Cerebellar nuclear complex (tissue), 1 donor: ENCODE measurements at places on chromosomes 2 and 18.
A peak's percentile ranks its signal among the peaks of the same experiment; 100 is the strongest.

DNA sequence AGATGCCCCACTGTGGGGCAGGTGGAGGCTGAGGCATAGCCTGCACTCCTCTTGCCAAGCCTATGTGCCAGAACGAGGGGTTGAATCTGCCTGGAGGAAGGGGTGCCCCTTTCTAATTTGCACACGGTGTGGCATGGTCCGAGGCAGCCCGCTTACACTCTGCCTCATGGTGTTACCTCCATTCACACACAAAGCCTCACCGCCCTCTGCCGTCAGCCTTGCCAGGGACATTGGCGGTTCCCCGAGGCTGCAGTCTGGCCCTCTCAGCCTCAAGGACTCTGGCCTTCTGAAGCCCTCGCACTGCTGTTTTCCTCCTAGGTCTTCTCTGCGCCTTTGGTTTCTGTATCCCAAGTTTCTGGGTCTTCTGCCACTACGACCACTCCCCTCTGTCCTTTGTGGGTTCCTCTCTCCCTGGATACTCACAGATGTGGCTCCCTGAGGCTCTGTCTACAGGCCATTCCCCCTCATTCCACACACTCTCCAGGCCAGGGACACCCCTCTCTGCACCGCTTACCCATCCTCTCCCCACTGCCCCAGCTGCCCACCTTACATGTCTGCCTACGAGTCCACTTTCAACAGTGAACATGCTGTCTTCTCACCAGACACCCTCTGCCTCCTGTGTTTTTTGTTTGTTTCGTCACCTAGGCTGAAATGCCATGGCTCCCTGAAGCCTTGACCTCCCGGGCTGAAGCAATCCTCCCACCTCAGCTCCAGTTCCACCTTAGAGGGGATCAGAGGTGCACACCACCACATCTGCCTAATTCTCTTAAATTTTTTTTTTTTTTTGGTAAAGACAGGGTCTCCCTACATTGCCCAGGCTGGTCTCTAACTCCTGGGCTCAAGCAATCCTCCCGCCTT, 7.9 kb upstream of the ASPRV1 start:
- DNase-seq, result no peak

GRCh38 chr2:119753041-119753929, 6.4 kb upstream of the PTPN4 start:
- DNase-seq, result no peak

DNA sequence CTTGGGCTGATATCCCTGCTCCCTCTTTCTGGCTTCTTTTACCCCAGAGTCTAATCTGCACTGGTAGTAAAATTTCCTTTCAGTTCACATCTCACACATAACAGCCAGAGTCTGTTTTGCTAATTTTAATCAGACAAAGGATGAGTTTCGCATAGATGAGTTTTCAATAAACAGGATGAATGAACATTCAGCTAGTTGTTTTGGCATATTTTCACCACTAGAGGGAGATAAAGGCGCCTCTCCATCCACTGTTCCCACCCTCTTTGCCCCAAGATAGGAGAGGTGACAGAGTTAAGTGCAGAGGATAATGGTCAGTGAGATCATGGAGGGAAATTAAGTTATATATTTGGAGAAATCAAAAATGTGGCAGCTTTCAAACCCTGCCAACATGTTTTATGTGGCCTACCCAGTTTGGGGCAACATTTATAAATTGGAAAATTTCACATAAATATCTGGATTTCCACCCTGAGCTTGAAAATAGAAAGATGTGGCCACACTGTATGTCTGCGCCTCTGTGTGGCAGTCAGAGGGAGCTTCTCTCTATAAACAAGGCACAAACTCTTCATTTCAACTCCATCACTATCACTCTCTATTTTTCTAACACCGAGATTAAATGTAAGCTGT, 48.5 kb upstream of the DTNA start:
- no peak for DNase-seq

- DNase-seq, result no peak
Observed at GRCh38 chr18:44495151-44495550, 185.5 kb upstream of the SETBP1 start.

GRCh38 chr18:48342581-48342980, 66.6 kb downstream of the ZBTB7C start:
- DNase-seq, result no peak

- no peak for DNase-seq
Observed at GRCh38 chr18:59005262-59005661, 134.4 kb upstream of the SEC11C start.

DNA sequence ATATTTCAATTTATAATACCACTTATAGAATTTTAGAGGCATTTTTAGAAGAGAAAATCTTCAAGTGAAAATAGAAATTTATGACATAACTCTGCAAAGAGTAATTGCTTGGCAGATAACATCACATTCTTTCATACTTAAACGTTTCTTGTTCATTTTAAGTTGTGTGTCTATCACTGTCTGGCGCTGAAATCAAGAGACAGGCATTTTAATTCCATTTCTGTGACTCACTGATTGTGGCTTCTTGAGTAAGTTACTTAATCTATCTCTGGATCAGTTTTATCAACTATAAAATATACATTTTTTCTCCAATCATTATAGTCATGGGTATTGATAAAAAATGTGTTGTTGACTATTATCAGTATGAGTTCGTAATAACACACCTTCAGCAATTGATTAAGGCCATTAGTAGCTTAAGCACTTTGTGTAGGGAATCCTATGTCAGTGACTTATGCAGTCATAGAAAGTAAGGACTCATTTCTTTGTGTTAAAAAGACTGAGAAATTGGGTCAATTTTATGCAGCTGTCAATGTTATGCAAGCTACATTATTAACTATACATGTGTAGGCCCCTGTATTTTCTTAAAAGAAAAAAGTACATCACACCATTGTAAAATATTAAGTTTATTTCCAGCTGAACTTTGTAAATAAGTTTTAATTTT, 497.3 kb downstream of the CCDC85A start:
- DNase-seq, result no peak

- peak; percentile 56 for DNase-seq
Observed at GRCh38 chr18:57915865-57916582, 112.9 kb upstream of the ATP8B1 start.

- peak; percentile 19 for DNase-seq
Observed at GRCh38 chr2:43321446-43321845, 95.0 kb upstream of the ZFP36L2 start.

- no peak for DNase-seq
Observed at GRCh38 chr2:224083638-224084037, 44.6 kb upstream of the SERPINE2 start.

- no peak for DNase-seq
Observed at GRCh38 chr2:218882866-218883366, 2.3 kb downstream of the WNT10A start.

DNA sequence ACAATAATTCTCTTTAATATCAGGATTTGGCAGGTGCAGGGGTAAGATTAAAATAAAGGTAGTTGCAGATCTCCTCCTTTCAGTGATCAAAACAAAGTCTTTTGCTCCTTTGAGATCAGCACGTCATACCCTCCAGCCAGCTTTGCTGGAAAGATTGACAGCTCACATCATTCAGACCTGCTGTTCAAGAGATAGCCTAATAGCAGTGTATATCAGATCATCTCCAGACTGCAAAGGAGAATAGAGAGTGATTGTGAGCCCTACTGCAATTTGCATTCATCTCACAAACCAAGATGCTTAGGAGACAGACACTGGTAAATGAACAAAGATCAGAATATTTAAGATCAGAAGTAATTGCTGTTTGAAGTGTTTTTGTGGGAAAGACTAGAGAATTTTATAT, 135.8 kb upstream of the DSEL start:
- DNase-seq, result no peak

GRCh38 chr2:39534095-39534711, 97.1 kb upstream of the MAP4K3 start:
- DNase-seq, result no peak

- no peak for DNase-seq
Observed at GRCh38 chr2:188369365-188369764, 77.7 kb downstream of the GULP1 start.

DNA sequence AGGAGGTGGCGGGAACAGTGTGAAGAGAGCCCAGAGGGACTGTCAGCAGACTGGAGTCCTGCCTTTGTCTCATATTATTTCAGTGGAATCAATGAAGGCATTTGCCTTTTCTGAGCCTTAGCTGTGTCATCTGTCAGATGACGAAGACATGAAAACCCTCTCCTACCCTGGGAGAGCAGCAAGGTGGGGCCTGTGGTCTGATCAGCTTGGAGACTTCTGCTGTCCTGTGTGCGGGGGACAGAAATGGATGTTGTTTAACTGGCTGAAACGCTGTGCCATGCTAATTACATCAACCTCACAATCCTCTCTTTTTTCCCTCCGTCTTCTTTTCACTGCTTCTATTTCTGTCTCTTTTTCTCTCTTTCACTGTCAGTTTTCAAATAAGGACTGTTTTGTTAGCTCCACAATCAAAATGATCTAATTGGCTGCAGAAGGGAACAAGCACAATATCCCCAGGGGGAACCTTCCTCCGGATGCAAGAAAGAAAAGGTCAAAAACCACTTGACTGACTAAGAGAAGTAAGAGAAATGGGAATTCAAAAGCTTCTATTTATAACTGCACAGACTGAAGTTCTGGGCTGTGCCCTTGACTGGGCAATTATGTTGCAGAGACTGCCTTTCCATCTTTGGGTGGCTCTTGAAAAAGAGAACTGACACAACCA, 340.1 kb downstream of the CLIP4 start:
- DNase-seq, result no peak

DNA sequence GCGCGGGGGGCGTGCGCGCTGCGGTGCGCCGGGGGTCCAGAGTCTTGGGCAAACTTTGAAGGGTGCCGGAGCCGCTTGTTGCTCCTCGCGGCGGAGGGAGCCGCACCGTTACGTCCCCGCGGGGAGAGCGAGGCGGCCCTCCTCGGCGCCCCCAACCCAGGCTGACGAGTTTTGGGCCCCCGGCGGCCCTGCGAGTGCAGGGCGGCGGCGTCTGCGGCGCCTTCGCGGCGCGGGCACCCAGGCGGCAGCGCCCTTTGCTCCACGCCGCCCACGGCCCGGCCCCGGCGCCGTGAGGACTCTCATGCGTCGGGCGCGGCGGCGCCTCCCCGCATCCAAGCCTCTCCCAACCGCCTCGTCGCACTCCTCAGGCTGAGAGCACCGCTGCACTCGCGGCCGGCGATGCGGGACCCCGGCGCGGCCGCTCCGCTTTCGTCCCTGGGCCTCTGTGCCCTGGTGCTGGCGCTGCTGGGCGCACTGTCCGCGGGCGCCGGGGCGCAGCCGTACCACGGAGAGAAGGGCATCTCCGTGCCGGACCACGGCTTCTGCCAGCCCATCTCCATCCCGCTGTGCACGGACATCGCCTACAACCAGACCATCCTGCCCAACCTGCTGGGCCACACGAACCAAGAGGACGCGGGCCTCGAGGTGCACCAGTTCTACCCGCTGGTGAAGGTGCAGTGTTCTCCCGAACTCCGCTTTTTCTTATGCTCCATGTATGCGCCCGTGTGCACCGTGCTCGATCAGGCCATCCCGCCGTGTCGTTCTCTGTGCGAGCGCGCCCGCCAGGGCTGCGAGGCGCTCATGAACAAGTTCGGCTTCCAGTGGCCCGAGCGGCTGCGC, 814 bp downstream of the FZD7 start:
- no peak for DNase-seq

- no peak for DNase-seq
Observed at GRCh38 chr2:113940891-113941290, 51.0 kb downstream of the ACTR3 start.

DNA sequence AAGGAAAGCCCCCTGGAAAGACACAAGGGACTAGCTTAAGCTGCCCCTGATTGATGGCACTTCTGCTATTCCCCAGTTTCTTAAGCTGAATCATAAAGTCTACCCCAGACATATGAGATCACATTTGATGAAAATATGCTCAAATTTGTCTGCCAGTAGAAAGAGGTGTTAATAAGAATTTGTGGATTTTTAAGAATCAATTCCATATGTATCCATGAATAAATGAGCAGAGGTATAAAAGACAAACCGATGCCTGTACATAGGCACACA, 119.9 kb downstream of the CCBE1 start:
- no peak for DNase-seq

- no peak for DNase-seq
Observed at GRCh38 chr2:100627330-100628300, 64.8 kb downstream of the PDCL3 start.

- DNase-seq, result no peak
Observed at GRCh38 chr2:127293386-127293747, 577 bp downstream of the ERCC3 start.

GRCh38 chr2:57821088-57821487, 225.5 kb upstream of the VRK2 start:
- DNase-seq, result no peak

- no peak for DNase-seq
Observed at GRCh38 chr18:35697869-35698268, 116.3 kb downstream of the GALNT1 start.

GRCh38 chr2:10844097-10844496, 31.5 kb upstream of the PDIA6 start:
- no peak for DNase-seq

DNA sequence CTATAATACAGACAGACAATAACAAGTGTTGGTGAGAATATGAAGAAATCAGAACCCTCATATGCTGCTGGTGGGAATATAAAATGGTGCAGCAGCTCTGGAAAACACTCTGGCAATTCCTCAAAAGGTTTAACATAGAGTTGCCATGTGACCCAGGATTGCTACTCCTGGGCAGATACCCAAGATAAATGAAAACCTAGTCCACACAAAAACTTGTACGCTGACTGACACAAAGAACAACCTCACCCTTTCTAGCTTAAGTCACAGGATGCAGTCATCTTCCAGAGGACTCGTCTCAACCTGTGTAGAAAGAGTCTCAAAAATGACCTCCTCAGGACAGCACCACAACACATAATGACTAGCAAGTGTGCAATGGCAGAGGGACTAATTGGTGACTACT, 71.6 kb upstream of the ACAA2 start:
- DNase-seq, result no peak

GRCh38 chr2:148720501-148721001, 76.0 kb downstream of the EPC2 start:
- no peak for DNase-seq

GRCh38 chr2:195319548-195320412, 337.2 kb upstream of the SLC39A10 start:
- DNase-seq, result no peak

GRCh38 chr18:5516841-5517240, 27.0 kb downstream of the EPB41L3 start:
- DNase-seq, result no peak
